ENCODE measurements at places on chromosomes 13 and 19.

GRCh38 chr19:48325265-48325910 lies at the start of gene EMP3:
EMP3 (plus strand) TSS chr19:48325552; CDS start chr19:48326845, 1,293 bp downstream.
- peak; percentile 79 for DNase-seq

DNA sequence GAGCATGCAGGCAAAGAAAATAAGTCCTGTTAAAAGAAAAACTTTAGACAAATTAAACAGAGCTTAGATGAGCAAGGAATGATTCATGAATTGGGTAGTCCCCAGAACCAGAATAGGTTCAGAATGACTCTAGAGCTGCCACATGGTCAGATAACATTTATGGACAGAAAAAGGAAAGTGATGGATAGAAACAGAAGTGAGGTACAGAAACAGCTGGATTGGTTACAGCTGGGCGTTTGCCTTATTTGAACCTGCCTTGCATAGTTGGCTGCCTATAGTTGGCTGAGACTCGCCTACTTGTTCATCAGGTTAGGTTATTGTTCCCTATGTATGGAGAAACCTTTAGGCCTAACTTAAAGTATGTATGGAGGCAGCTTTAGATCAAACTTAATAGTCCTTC lies 35.4 kb downstream of the WDFY2 start:
- DNase-seq: no peak

DNA sequence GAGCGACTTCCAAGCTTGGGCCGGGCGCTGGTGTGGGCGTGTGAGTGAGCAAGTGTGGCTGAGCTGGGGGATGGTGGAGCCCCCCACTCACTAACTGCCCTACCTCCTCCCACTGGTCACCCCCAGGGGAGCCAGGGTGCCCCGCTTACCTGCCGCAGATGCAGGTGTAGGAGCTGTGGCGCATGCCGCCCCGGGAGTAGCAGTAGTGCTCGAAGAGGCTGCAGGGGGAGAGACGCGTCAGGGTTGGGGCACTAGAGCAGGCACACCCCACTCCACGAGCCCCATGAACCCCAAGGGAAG lies 39.9 kb downstream of the CEBPG start:
- no peak for DNase-seq

DNA sequence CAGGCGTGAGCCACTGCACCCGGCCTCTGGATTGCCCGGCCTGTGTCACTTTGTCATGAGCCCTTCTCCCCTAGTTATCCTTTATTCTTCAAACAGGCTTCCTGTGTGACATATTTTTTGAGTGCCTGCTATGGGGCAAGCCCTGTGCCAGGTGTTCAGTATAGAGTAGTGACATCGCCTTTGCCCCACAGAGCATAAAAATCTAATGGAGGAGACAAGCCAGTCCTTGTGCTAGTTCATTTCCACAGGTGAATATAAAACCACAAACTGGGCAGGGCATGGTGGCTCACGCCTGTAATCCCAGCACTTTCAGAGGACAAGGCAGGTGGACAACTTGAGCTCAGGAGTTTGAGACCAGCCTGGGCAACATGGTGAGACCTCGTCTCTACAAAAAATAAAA lies 43.2 kb downstream of the BBC3 start:
- no peak for DNase-seq

DNA sequence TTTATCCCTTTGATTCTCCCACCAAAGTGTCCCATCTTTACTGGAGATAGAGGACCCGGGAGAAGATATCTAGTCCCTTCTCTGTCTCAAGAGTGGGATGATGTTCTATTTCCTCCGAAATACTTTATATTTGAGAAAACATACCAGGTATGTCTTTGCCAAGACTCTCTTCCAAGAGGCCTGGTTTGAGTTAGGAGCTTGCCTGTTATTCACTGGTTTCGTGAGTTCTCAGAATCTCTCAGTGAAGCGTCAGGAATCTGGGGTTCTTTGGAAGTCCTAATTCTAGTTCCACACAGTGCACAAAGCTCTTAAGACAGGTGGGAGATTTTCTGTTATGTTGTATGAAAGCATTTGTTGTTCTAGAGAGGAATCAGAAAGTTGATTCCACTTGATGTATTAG lies 182.0 kb downstream of the DNAJC15 start:
- no peak for DNase-seq

GRCh38 chr13:29471551-29471950 lies 123.9 kb downstream of the SLC7A1 start:
- DNase-seq: no peak

DNA sequence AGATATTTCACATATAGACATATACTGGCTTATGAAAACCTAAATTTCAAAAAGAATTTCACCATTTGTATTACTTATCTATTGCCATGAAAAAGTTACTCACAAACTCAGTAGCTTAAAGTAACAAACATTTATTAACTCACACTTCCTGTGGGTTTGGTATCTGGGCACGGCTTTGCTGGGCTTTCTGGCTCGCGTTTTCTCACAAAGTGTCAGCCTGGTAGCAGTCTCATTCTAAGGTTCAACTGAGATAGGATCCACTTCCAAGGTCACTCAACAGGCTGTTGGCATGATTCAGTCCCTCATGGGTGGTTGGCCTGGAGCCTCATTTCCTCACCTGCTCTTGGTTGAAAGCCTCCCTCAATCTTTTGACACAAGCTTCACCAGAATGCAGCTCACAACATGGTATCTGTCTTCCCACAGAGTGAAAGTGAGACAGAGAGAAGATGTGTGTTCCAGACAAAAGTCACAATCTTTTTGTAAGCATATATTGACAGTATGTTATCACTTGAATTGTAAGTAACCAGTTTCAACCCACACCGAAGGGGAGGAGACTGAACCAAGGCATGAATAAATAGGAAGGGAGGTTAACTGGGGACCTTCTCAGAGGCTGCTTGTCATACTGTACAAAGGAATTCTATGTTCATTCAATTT lies 1065.8 kb upstream of the SPRY2 start:
- DNase-seq: no peak

- no peak for DNase-seq
Measured at GRCh38 chr19:41726493-41726892, 18.1 kb downstream of the CEACAM5 start.

DNA sequence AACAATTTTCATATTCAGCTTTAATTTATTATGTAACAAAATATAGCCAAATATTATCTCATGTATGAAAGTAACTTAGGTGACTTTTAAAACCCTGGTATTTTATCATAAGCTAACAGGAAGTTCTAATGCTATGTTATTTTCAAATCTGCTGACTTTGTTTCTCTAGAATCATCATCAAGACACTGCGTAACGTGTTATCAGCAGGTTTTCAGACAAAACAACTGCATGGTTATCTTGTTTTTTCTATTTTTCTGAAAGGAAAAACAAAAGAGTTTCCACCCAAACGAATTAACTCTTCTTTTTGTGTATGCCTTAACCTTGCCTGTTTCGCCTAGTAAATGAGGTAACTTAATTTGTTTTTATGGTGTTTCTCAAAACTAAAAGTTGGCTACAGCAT lies 156.3 kb downstream of the TBC1D4 start:
- no peak for DNase-seq

- no peak for DNase-seq
Measured at GRCh38 chr13:36778083-36778671, 40.8 kb upstream of the RFXAP start.

DNA sequence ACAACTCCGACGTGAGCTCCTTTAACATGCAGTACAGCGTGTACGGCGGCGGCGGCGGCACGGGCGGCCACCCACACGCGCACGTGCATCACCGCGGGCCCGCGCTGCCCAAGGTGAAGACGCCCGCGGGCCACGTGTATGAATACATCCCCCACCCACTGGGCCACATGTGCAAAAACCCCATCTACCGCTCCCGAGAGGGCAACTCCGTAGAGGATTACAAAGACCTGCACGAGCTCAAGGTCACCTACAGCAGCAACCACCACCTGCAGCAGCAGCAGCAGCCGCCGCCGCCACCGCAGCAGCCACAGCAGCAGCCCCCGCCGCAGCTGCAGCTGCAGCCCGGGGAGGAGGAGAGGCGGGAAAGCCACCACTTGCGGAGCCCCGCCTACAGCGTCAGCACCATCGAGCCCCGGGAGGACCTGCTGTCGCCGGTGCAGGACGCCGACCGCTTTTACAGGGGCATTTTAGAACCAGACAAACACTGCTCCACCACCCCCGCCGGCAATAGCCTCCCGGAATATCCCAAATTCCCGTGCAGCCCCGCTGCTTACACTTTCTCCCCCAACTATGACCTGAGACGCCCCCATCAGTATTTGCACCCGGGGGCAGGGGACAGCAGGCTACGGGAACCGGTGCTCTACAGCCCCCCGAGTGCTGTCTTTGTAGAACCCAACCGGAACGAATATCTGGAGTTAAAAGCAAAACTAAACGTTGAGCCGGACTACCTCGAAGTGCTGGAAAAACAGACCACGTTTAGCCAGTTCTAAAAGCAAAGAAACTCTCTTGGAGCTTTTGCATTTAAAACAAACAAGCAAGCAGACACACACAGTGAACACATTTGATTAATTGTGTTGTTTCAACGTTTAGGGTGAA lies 6.6 kb downstream of the SLITRK5 start:
- no peak for DNase-seq

DNA sequence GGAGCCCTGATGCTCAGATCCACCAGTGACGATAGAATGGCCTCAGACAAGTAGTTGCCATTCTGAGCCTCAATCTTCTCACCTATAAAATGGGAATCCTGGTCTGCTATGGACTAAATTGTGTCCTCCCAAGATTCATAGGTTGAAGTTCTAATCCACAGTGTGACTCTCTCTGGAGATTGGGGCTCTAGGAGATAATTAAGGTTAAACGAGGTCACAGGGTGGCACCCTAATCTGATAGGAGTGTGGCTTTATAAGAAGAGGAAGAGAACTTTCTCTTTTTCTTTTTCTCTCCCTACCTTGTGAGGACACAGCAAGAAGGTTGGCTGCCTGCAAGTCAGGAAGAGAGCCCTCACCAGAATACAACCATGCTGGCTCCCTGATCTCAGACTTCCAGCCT lies 214.1 kb downstream of the KATNAL1 start:
- no peak for DNase-seq

DNA sequence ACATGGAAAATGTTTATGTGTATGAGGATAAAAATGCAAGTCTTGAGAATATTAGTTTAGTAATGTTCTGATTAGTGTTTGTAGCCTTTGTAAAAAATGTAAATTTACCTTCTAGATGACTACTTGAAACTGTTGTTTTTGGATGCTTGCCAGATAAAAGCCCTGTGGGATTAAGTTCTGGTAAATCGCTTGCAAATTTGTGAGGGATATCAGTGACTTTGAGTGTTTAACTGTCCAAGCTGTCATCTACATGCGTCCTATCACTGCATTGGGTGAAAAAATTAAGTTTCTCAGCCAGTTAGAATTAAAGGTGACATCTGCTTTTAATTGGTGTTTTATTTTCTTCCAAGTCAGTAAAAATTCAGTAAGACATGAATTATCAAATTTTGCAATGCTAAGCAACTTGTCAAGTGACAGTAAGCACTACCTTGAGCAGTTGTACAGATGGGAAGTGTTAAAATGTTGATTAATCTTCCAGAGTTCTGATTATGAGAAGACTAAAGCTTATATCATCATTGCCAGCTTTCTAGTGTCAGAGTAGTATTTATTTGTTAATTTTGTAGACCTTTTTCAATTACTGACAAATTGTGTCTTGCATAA lies 88.0 kb downstream of the PCCA start:
- DNase-seq: no peak

GRCh38 chr13:81874681-81875661 lies 1534.0 kb upstream of the SPRY2 start:
- no peak for DNase-seq

GRCh38 chr19:657611-658010 lies 5.4 kb downstream of the RNF126 start:
- DNase-seq: no peak
